ENCODE measurements at places on chromosomes 2 and 18. TPM values are rescaled to one million over a fixed set of nuclear protein-coding genes. Genes with fewer than 3 reads are reported as not detected.

GRCh38 chr2:233605680-233606079, 11.8 kb upstream of the UGT1A8 start:
- H3K27ac ChIP-seq, result no peak overlapping the region
- H3K4me3 ChIP-seq, result no peak overlapping the region
- no peaks in the 10 kb centered on the region for H3K4me1 ChIP-seq
- DNase-seq, result no peak
- no peaks in the 10 kb centered on the region for H3K27me3 ChIP-seq

Gene ANKAR
- 12.4 TPM for total RNA-seq

Gene MAP3K19
- total RNA-seq, result not detected

Gene AMER3
- total RNA-seq, result not detected

DNA sequence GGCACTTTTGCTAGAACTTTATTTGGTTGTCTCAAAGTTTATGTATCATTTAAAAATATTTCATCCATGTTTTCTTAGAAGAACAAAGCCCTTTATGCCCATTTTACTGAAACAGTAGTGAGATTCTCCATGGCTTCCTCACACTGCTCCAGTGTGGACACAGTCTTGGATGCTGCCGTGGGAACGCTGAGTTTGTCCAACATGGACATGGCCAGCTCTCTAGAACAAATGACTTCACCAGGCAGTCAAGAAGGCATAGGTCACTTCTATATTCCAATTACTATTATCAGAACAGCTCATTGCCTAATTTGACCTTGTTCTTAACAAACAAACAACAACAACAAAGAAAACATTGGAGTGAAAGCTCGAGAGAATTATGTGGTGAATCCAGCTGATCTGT, 414.1 kb upstream of the ID2 start:
- no peaks in the 10 kb centered on the region for H3K36me3 ChIP-seq
- DNase-seq, result no peak
- no peaks in the 10 kb centered on the region for H3K4me1 ChIP-seq
- H3K27ac ChIP-seq, result no peak overlapping the region

DNA sequence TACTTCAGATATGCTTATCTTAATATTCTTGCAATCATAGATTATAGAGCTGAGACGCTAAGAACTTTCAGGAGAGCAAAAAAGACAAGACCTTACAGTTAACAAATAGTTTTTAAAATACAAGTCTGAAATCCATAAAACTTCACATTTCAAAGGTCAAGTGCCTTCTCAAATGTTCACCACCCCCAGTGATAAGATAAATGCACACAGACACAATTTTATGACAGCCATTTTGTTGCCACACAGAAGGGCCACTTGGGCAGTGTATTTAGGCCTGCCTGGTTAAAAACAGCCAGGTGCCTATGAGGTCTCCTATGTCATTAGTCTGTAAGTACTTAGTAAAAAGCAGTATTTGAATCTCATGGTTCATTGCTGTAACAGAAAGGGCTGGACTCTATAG, 8.1 kb upstream of the PSTPIP2 start:
- no peak for DNase-seq
- no peaks in the 10 kb centered on the region for H3K4me1 ChIP-seq
- no peak overlapping the region for H3K27ac ChIP-seq
- H3K27me3 ChIP-seq, result no peaks in the 10 kb centered on the region

GRCh38 chr2:186456941-186457340, 29.1 kb upstream of the ZC3H15 start:
- DNase-seq, result no peak
- H3K4me1 ChIP-seq, result no peaks in the 10 kb centered on the region
- H3K27me3 ChIP-seq, result no peaks in the 10 kb centered on the region

GRCh38 chr18:55416791-55417190, 171.2 kb downstream of the TCF4 start:
- no peak overlapping the region for H3K27ac ChIP-seq
- H3K4me1 ChIP-seq, result no peaks in the 10 kb centered on the region
- H3K4me3 ChIP-seq, result no peak overlapping the region
- H3K27me3 ChIP-seq, result no peaks in the 10 kb centered on the region
- no peaks in the 10 kb centered on the region for H3K36me3 ChIP-seq
- no peak for DNase-seq

Gene CHCHD5
- total RNA-seq, result 39.6 TPM

GRCh38 chr2:140144611-140145010, 1364.4 kb upstream of the NXPH2 start:
- H3K27ac ChIP-seq, result no peak overlapping the region
- no peak for DNase-seq
- no peaks in the 10 kb centered on the region for H3K27me3 ChIP-seq
- no peaks in the 10 kb centered on the region for H3K36me3 ChIP-seq

DNA sequence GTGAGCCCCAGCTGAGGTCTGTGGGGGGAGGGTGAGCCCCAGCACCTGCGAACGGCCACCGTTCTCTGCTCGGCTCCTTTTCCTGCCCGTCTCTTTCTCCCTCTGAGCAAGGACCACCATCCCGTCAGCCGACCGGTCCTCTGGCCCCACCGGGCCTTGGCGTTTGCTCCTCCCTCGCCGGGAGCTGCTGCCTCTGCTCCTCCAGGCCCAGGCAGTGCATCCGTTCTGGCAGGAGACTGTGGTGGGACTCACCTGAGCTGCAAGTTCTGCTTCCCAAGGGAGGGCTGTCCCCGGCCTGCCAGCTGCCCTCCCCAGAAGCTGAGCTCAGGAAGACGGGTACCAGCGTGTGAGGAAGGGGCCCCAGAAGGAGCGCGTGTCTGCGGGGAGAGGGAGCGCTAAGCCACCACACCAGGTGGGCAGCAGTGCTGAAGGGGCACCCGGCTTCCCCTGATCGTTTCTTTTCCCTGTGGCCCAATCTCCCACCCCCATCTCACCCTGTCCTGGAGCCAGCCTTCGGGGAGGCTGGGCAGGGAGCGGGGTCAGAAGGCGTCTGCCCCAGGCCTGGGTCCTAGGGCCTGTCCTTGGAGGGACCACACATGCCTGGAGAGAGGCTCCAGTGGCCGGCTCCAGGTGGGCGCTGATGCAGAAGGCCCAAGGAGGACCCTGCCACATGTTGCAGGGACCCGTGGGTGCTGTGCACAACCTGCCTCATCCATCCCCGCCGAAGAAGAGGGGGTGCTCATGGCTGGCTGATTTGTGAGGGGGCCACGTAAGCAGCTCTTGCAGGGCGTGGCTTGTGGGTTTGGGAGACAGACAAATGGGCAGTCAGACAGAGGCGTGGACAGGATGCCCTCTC, 2.5 kb upstream of the RTP5 start:
- H3K36me3 ChIP-seq, result peaks cover 3% of the 10 kb centered on the region
- H3K27me3 ChIP-seq, result peaks cover 19% of the 10 kb centered on the region
- peaks cover 6% of the 10 kb centered on the region for H3K4me1 ChIP-seq
- H3K4me3 ChIP-seq, result no peak overlapping the region
- no peak overlapping the region for H3K27ac ChIP-seq

GRCh38 chr2:137405496-137405895, 558.8 kb upstream of the HNMT start:
- no peaks in the 10 kb centered on the region for H3K36me3 ChIP-seq
- no peak overlapping the region for H3K27ac ChIP-seq
- H3K4me3 ChIP-seq, result no peak overlapping the region
- H3K4me1 ChIP-seq, result no peaks in the 10 kb centered on the region

Data from kidney (tissue), 22 donors.